NCI-H1417 treated with DMSO at 0.1 percent for 48 hours (cell line): ENCODE measurements at places on chromosomes 5 and 9.

DNA sequence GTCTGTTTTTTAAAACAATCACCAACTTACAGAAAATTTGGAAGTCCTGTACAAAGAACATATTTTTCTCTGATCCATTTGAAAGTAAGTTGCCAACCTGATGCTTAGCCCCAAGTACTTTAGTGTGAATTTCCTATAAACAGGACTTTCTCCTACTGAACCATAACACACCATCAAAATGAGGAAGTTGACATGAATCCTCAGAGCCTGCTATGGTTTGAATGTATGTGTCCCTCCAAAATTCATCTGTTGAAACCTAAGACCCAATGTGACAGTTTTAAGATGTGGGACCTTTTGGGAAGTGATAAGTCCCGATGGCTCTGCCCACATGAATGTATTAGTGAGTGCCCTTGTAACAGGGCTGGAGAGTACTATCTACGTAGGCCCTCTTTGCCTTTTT, 6.4 kb upstream of the ACOT12 start:
- DNase-seq: no peak

- no peak for DNase-seq
These were observed 2.4 kb downstream of the ELL2 start for GRCh38 chr5:95959051-95959887.

GRCh38 chr5:26986985-26987384, 51.4 kb downstream of the CDH9 start:
- DNase-seq: no peak

DNA sequence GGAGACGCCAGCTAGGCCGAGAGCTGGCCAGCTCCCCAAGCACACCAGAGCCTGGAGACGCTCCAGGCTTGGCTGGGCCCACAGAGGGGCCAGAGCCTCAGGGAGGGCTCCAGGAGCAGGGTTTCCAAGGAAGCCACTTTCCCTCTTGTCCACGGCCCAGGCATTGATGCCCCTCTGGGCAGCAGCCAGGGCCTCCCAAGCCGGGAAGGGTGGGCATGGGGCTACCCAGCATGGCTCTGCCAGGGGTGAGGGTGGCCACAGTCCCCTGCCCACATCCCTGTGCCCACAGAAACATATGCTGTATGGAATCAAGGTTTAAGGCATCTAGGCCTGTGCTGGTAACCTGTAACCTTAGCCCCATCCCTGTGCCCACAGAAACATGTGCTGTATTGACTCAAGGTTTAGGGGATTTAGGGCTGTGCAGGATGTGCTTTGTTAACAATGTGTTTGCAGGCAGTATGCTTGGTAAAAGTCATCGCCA, 1.5 kb upstream of the DPP7 start:
- no peak for DNase-seq

- no peak for DNase-seq
These were observed 26.9 kb downstream of the PTPA start for GRCh38 chr9:129138144-129138462.

DNA sequence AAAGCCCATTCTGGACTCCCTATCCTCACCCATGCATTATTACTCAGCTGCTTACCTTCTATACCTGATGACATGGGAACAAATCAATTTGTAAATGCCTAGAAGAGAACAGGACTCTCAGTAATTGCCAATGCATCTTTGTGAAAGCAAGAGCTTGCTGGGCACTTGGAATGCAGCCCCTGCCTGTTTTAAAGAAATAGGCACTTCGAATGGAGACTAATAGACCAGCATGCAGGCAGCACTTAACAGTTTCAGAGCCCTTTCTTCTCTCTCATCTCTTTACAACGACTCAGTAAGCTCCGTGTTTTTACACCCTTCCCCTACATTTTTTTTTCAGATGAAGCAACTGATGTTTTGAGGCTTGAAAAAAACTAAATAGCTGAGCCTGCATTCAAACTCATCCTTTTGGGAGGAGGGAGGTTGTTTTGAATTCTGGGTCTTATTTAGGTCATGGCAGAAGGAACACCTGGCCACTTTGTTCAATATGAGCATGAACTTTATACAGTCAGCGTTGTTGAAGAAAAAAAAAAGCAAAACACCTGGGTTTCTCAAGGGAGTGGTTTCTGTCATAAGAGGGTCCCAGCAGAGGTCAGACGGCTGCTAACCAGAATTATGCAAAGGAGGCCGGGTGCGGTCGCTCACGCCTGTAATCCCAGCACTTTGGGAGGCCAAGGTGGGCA, 34.6 kb upstream of the WHRN start:
- no peak for DNase-seq

- no peak for DNase-seq
These were observed 374.6 kb downstream of the OSTF1 start for GRCh38 chr9:75462866-75463265.

DNA sequence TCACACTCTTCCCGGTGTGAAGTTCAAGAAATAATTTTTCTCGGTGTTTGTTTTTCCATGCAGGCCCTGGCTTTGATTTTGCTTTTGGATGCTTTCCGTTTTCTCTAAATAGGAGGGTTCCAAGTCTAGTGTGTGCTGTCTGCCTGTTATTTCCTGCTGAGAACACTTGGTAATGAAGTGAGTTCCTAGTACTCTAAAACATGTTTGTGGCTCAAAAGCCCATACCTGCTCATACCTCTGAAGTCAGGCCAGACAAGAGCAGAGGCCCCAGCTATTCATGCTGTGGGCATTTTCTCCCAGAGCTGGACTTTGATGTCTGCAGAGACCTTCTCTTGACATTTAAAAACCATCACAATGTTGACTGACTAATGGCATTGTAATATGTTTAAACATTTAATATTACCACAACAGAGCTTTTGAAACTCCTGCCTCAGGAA, 211.2 kb downstream of the GOLPH3 start:
- DNase-seq: no peak

GRCh38 chr9:136052472-136052880, 42.6 kb downstream of the NACC2 start:
- DNase-seq: no peak

- no peak for DNase-seq
These were observed 5.0 kb upstream of the IRX4 start for GRCh38 chr5:1887588-1888360.

- DNase-seq: peak; percentile 8
These were observed 420 bp downstream of the BOD1 start for GRCh38 chr5:173615884-173616576.

GRCh38 chr5:172952034-172952511, 7.2 kb upstream of the RPL26L1 start:
- DNase-seq: no peak

DNA sequence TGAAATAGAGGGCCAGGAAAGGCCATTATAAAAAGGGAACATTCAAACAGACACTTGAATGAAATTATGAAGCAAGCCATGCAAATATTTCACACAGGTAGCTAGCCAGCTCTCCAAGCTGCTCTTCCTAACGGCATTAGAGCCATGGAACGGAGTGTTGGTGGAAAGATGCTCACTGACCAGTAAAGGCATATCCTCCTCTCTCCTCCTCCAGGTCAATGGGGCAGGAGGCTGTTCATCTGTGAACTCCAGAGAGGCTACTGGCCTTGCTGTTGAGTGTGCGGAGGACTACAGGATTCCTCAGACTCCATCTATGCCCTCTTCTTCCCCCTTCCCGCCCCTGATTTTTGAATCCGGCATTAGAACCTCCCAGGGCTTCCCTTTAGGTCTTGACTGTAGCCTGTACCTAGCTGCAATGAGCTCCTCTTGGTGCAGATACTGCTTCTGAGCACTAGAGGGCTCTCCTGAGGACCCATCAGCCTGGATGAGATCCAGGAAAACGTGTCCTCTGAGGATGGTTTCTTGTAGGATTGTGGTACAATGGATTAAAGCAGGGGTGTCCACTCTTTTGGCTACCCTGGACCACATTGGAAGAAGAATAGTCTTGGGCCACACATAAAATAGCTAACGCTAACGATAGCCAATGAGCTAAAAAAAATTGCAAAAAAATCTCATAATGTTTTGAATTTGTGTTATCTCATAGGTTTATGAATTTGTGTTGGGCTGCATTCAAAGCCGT, 162.2 kb downstream of the SREK1 start:
- DNase-seq: no peak

- DNase-seq: no peak
These were observed 30.8 kb downstream of the DAB2IP start for GRCh38 chr9:121682201-121682600.

DNA sequence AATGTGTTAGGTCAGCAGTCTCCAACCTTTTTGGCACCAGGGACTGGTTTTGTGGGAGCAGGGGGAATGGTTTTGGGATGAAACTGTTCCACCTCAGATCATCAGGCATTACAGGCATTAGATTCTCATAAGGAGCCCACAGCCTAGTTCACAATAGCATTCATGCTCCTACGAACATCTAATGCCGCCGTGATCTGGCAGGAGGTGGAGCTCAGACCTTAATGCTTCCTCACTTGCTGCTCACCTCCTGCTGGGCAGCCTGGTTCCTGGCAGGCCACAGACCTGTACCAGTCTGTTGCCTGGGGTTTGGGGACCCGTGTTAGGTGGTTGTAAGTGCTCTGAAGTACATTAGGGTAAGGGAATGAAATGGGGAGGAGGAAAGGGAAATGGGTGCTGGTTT, 9.7 kb upstream of the CTNNA1 start:
- no peak for DNase-seq

DNA sequence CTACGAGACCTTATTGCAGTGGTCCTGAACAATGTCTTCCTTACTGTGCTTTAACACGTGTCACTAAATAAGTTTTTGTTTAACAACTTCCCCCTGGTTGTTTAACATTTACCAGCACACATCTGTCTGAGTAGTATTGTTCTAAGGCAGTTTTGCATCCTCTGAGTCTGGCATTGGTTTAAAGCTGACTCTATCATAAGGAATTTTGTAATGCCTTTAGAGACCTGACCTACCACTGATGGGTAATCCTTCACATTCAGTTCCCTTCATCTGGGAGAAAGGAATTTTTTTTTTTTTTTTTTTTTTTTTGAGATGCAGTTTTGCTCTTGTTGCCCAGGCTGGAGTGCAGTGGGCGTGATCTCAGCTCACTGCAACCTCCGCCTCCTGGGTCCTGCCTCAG, 20.0 kb upstream of the PCAT7 start:
- no peak for DNase-seq

- DNase-seq: no peak
These were observed 69.6 kb upstream of the ABCA1 start for GRCh38 chr9:104997536-104997935.

DNA sequence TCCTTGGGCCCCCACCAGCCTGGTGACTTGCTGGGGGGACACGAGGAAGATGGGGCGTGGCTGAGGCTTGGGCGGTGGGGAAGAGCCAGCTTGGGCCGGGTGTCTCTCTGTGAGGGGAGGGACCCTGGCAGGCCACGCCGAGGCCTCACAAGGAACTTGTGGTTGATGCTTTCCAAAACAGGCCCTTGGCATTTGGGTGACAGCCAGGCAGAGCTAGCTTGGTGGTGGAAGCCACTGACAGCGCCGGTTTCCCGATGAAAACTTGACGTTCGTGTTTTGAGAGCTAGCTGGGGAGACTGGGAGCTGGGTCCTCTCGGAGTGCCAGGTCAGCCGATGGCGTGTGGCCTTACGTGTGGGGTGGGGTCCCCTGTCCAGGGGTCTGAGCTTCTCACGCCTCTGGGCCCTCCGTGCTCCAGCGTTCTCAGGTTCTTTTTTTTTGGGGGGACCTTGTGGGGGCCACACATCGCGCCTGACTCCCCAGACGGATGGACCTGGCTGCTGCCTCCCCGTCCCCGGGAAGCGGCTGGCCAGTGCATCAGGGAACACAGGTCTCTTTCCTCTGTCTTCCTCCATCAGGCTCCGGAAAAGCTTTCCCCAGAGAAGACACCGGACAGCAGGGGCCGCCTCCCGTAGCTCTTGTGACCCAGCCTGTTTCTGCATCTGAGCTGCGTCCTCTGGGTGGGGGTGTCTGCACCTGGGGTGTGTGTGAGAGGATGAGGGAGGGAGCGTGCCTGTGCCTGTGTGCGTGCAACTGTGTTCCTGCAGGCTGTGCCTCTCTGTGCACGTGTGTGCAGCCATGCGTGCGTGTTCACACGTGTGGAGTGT, 129.3 kb upstream of the LPCAT1 start:
- DNase-seq: no peak

DNA sequence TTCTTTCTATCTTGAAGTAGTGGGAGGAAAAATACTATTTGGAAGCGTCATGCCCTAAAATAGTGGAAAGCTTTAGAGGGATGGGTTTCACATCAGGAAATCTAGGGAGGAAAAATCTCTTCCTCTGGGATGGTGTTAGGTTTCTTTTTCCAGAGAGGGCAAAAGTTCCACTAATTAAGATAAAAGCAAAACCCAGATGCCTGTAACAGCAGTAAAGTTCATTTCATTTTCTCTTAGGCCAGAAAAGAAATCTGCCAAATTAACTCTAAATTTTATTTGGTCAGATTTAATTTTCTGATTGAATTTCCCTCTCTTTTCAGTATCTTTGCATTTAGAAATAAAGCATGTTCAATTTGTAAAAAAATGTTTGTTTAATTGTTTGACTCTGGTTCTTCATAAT, 88.8 kb downstream of the LURAP1L start:
- DNase-seq: no peak

DNA sequence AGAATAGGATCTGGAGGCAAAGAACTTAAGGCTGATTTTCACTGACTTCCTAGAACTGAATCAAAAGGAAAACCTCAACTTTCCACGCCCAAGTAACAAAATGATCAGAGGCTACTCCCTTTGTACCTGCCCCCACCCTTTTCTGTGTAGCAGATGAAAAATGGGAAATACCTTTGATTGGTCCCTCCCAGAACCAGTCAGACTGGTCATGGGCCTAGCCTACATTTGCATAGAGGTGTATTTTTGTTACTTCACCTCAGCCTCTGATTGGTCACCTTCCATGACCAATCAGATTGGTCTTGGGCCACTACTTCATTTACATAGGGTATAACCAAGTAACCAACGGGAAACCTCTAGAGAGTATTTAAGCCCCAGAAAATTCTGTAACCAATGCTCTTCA, 1553.5 kb upstream of the C9orf72 start:
- no peak for DNase-seq

- no peak for DNase-seq
These were observed 13.5 kb upstream of the B4GALT1 start for GRCh38 chr9:33180526-33181184.

DNA sequence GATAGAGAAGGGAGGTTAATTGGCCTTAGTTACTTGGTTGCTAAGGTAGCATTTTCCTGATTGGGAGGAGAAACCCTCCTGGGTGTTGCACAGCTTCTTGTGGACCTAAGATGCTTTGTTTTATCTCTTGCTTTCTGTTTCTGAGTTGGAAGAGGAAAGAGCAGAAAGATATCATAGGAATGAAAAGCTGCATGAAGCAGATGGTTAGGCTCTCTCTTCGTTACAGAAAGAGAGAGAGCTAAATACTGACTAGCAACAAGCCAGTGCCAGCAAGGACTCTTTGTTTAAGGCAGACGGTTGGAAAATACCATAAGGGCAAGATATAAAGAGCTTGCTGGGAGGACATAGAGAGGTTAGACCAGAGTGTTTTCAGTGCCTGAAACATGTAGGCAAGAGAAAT, 103.1 kb downstream of the ATG10 start:
- DNase-seq: no peak

GRCh38 chr9:32551276-32552051, 663 bp upstream of the SMIM27 start:
- DNase-seq: no peak

DNA sequence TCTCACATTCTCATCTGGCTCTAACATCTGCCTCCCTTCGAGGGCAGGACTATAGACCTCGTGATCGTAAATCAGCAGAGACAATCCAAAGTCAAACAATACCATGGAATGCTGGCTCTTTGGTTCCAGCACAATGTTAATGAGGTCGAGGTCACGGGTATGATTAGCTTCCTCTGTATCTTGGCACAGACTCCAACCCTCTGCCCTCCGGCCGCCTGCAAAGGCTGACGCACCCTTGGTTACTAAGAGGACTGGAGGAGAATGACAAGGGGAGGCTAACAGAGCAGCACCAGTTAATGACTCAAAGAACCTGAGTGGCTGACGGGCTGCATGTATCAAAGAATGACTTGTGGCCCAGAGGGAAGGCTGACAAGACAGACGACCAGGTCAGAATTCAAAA, 10.1 kb downstream of the LHFPL2 start:
- no peak for DNase-seq
